ENCODE measurements at places on chromosomes 3 and 15.

GRCh38 chr15:74682954-74683353 lies 12.9 kb downstream of the EDC3 start:
- DNase-seq: no peak

DNA sequence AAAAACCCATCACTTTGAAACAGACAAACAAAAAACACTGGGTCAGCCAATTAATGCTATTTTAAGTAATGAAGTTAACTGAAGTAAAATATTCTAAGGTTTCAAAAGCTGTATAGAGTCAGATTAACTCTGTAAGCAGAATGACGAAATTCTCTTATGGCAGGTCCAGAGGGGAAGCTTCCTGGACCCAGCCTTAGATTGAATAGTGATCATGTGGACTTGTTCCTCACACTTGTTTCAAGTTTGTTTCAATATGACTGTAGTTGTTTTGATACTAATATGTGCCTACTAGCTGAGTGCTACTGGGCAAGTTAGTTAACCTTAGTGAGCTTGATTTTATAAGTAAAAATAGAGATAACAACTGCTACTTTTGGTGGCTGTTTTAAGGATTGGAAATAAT lies 32.6 kb downstream of the PLS1 start:
- DNase-seq: no peak

DNA sequence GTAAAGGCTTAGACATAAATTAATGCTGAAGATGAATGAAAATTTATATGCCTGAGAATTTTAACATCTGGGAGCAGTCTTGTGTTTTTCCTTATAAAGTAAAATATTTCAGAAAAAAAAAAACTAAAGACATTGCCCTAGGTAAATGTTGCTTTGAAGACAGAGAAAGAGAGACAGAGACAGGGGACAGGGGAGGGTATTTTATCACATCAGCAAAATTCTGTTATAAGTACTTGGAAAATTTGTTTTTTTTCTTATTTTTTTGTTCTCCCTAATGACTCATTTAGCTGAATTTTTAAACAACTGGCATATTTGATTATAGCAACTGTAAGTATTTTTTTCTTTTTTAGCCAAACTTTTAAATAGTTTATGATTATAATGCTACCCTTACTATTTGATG lies 1540.6 kb upstream of the GBE1 start:
- no peak for DNase-seq

DNA sequence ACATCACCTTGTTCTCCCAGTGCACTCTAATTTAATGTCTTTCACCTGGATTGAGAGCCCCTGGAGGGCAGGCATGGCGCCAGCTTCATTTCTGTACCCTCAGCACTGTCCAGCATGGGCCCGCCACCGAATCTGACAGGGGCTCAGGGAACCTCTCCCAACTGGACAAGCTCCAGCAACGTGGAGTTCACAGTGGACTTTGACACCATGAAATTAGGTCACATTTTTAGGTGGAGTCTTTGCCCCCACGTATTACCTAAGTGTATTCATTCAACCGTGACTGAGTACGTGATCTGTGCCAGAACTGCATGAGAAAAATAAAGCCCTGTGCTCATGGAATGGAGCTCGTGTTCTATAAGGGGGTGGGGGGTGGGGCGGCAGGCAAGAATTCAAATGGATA lies 94.1 kb upstream of the ATP2B2 start:
- peak; percentile 45 for DNase-seq

DNA sequence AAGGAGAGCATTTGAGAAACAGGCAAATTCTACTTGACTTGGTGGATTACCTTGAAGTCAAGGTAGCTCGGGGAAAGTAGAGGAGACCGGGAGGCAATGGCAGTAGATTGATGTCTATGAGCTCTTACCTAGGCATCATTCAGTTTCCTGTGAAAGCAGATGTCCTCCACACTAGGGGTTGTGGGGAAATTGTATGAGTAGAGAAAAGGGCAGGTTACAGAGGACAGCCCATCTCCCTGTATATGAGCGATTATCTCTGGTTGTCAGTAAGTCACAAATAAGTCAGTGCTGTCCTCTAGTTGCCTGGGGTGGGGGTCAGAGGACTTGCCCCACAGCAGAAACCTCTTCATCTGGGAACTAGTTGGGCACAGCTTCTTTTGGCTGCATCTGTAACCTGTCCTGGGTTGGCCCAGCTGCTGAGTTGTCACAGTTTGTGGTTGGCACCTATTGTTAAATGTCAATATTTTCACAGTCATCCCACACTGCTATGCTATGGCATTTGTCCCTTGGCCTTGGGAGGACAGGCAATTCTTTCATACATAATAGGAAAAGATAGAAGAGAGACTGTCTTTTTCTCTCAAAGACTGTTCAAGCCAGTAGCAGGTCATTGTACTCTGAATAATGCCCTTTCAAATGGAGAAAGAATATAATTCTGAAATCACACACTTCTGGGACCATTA lies 53.6 kb upstream of the LRRFIP2 start:
- no peak for DNase-seq

DNA sequence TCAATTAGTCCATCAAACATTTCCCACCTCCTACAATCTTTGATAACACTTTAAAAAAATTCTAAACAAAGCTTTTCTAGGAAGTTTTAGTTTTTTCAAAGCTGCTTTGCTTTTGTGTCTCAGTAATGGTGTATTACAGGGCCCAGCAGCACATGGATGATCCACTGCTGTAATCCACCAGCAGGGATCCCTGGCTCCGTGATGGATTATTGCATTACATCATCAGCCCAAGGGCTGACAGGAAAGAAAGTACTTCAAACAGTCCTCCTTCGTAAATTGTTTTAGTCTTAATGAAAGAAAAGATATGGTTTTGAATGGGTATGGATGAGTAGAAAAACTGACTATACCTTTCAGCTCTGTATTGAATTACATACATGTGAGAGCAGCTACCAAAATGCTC lies 688.9 kb upstream of the NAALADL2 start:
- DNase-seq: no peak

DNA sequence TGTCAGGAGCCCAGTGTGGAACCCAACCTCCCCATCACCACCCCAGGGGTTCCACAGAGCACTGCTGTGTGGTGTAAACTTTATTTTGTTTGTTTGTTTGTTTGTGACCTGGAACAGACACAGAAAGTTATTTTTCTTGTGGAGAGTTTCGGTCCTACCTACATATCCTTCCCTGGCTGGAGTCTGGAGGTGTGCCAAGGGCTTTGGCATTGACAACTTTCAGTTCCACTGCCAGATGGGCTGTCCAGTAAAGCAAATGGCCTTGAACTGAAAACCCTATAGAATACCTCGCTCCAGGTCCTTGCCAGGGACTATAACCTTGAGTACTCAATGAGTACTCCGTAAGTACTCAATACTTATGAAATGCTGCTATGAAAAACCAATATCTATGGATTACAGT lies 103.5 kb downstream of the MITF start:
- no peak for DNase-seq
